MCF 10A (cell line): ENCODE measurements at places on chromosomes 12 and 14. TPM values are rescaled to one million over a fixed set of nuclear protein-coding genes. Genes with fewer than 3 reads are reported as not detected.

Gene MYF6
- total RNA-seq: not detected in 2 replicates

Gene SLC6A12
- not detected in 2 replicates for total RNA-seq

Gene RNASE3
- total RNA-seq: not detected in 2 replicates

Gene VDR
- total RNA-seq: 22.3 and 23.4 TPM in 2 replicates
